ENCODE measurements at places on chromosomes 16 and 17. TPM values are rescaled to one million over a fixed set of nuclear protein-coding genes. Genes with fewer than 3 reads are reported as not detected.

Gene ACSM5
- total RNA-seq, result not detected

Gene SLC12A4
- total RNA-seq, result 113 TPM

Gene SECTM1
- total RNA-seq, result 3.9 TPM

Gene CYB5B
- 165 TPM for total RNA-seq

GRCh38 chr17:2621241-2621640 is 27.8 kb downstream of the PAFAH1B1 start:
- peaks cover 32% of the 10 kb centered on the region for H3K36me3 ChIP-seq
- no peak for DNase-seq
- H3K4me1 ChIP-seq, result no peaks in the 10 kb centered on the region
- no peak overlapping the region for H3K27ac ChIP-seq

- no peaks in the 10 kb centered on the region for H3K27me3 ChIP-seq
- peaks cover 77% of the 10 kb centered on the region for H3K4me1 ChIP-seq
- H3K27ac ChIP-seq, result peak overlapping the region; percentile 99
- H3K36me3 ChIP-seq, result peaks cover 33% of the 10 kb centered on the region
Measured at GRCh38 chr16:75379339-75379738, 54.0 kb downstream of the CFDP1 start.

GRCh38 chr17:10278218-10278617 is 79.8 kb upstream of the GAS7 start:
- H3K4me1 ChIP-seq, result no peaks in the 10 kb centered on the region
- DNase-seq, result no peak
- no peak overlapping the region for H3K27ac ChIP-seq
- H3K36me3 ChIP-seq, result no peaks in the 10 kb centered on the region

DNA sequence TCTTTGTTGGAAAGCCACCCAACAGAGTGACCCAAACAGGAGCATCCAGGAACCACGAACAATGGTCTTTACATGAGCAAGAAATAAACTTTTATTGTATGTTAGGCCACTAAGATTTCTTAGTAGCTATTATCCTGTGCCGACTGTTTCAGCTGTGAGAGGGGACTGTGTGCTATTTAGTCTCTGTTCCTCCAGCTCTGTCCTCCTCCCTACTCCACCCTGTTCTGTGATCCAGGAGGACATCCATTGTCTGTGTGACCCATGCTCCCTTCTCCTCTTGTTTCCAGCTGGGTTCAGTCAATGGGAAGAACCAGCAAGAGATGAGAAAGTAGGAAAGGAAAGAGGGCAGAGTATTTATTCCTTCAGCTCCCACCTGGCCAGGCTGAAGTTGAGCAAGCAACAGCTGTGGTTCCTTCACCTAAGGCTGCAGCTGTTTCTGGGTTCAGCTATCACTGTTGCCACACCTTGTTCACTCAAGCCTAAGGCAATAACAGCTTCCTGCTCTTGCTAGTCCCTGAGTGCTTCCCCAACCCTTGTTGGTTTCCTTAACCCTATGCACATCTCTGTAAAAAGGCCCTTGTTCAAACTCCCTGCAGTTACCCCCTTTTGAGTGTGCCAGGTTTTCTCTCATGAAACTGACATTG is 14.9 kb upstream of the B4GALNT2 start:
- H3K27ac ChIP-seq, result no peak overlapping the region
- H3K4me3 ChIP-seq, result no peak overlapping the region
- peaks cover 11% of the 10 kb centered on the region for H3K36me3 ChIP-seq
- H3K4me1 ChIP-seq, result no peaks in the 10 kb centered on the region
- DNase-seq, result no peak

DNA sequence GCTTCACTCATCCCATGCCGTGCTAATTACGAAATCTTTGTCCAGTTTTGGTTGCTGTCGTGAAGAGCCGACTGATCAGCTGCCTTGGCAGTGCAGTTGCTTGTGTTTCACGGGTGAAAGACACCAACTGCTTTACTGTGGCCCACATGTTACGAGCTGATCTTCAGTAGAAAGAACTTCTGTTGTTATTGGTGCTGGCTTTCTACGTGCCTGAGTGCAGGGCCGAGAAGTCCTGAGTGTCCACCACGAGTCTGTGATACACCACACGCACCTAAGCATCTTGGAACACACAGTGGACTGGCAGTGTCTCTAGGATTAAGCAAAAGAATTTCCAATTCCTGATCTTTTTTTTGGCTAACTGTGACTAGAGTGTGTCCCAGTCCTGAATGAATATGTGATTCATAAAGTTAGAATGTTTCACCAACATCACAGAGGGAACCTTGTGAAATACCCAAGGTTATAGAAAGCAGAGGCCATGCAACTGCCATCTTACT is 70.4 kb upstream of the CLEC18A start:
- peaks cover 12% of the 10 kb centered on the region for H3K4me1 ChIP-seq
- H3K36me3 ChIP-seq, result peaks cover 29% of the 10 kb centered on the region
- peak overlapping the region; percentile 85 for H3K27ac ChIP-seq

- no peaks in the 10 kb centered on the region for H3K36me3 ChIP-seq
- H3K27me3 ChIP-seq, result no peaks in the 10 kb centered on the region
- no peaks in the 10 kb centered on the region for H3K4me1 ChIP-seq
- H3K27ac ChIP-seq, result no peak overlapping the region
Measured at GRCh38 chr16:9647981-9648701, 534.1 kb downstream of the GRIN2A start.

DNA sequence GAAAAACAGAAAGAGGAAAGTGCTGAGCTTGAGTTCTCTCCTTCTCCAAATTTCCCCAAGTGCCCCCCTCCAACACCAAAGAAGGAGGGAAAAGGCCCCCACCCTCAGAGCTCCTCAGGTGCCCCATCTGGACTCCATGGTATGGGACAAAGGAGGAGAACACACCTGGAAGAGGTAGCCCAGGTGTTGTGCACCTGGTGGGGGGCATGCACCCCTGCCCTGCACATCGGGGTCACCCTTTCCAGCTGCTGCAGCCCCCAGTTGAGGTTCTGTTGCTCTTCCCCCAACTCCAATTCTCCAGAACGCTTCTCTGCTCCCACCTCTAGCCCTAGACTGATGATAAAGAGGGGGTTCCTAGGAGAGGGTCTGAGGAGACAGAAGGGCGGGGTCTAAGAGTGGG is 3.0 kb upstream of the COL1A1 start:
- H3K4me1 ChIP-seq, result peaks cover 79% of the 10 kb centered on the region
- H3K27ac ChIP-seq, result peak overlapping the region; percentile 100
- no peak for DNase-seq
- H3K27me3 ChIP-seq, result peaks cover 20% of the 10 kb centered on the region

DNA sequence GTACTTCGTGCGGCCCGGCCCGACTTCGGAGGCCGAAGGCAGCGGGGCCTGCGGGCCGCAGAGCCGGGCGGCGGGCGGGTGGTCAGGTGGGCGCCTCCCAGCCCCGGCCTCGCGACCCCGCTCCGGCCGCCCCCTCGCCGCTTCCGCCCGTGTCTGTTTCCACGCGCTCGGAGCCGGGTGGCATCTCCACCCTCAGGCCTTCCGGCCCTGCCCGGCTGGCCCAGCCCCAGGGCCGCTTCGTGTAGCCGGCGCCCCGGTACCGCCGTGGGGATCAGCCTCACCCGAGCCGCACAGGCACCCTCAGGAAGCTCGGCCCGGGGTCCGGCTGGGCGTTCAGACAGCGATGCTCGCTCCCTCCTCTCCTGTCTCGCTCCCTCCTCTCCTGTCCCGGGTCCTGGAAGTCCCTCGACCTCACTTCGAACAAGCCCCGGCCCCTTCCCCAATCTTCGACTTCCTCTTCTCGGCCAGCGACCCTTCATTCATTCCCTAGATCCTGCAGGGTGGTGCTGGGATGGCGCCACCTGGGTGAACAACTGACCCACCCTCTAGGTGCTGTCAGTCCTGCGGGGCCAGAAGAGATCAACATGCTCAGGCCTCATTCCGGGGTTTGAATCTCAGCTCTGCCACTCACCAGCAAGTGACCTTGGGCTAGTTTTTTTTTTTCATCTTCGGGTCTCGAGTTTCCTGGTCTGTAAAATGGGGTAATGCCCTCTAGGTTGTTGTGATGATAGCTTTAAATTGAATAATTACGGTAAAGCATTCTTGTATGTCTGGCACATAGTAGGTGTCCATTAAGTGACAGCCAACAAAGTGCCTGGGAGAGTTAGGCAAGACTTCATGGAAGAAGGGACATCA is 610 bp downstream of the VPS4A start:
- H3K4me3 ChIP-seq, result peak overlapping the region; percentile 99
- peaks cover 22% of the 10 kb centered on the region for H3K4me1 ChIP-seq
- H3K27ac ChIP-seq, result peak overlapping the region; percentile 93
- H3K36me3 ChIP-seq, result peaks cover 26% of the 10 kb centered on the region
- H3K27me3 ChIP-seq, result peaks cover 12% of the 10 kb centered on the region

DNA sequence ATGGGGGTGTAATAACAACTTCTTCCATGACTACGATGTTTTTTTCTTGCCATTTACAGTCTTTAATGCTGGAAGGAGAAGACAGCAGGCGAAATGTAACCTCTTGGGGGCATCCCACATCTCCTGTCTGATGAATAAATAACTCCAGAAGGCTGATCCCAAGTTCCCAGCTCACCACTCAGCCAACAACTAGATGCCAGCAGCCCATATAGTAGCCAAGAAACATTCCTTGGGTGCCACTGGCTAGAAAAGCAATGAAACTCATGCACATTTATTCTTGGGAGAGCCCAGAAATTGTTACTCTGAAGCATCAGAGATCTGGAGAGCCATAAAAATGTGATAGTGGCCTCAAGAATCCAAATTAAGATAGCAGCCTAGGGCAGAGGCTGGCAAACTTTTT is 22.7 kb upstream of the TMEM101 start:
- H3K27me3 ChIP-seq, result no peaks in the 10 kb centered on the region
- no peak overlapping the region for H3K4me3 ChIP-seq
- peaks cover 27% of the 10 kb centered on the region for H3K36me3 ChIP-seq
- peaks cover 29% of the 10 kb centered on the region for H3K4me1 ChIP-seq

- no peak overlapping the region for H3K4me3 ChIP-seq
- peaks cover 8% of the 10 kb centered on the region for H3K36me3 ChIP-seq
- H3K4me1 ChIP-seq, result peaks cover 16% of the 10 kb centered on the region
- H3K27ac ChIP-seq, result no peak overlapping the region
Measured at GRCh38 chr17:48123111-48123510, 15.5 kb downstream of the SNX11 start.

DNA sequence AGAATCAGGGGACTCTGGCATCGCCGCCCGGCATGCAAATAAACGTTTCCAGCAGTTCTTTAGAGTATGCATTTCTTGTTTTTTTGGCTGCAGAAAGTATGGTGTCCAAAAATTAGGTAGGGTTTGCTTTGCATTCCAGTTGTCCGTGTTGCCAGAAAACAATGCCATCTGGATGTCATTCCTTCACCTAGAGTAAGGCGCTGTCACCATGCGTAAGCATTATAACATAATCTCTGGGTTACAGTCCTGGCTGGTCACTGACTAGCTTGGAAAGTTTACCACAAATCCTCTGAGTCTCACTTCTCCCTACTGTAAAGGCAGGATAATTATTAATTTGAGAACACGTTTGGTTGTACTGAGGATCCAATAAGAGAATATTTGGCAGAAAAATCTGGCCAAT is 457.7 kb downstream of the XYLT1 start:
- no peak overlapping the region for H3K27ac ChIP-seq
- no peaks in the 10 kb centered on the region for H3K36me3 ChIP-seq
- no peaks in the 10 kb centered on the region for H3K4me1 ChIP-seq
- peaks cover 3% of the 10 kb centered on the region for H3K27me3 ChIP-seq

DNA sequence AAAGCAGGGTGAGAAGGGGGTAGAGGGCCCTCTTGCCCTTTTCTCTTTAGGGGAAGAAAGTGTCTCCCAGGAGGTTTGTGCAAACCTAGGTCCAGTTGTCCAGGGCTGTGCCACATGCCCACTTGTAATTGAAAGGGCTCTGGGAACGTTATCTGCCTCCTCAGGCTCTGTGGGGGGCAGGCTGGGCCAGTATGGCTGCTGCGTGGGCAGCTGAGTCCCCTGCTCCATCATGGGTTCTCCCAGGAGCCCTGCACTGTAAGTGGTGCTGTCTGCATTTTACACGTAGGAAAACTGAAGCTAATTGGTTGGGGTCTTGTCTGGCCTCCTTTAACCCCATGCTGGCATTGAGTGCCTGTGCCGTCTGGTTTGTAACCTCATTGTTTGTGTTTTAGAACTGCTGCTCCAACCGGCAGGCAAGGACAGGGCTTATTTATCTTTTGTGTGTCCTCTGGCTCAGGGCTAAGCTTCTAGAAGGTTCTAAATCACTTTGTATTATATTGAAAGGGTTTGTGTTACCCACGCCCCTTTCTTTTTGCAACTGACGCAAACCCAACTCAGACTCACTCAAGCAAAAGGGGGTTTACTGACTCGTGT is 117.7 kb upstream of the CIBAR2 start:
- H3K4me3 ChIP-seq, result no peak overlapping the region
- peaks cover 48% of the 10 kb centered on the region for H3K4me1 ChIP-seq
- H3K36me3 ChIP-seq, result no peaks in the 10 kb centered on the region
- DNase-seq, result no peak
